ENCODE measurements at places on chromosomes 13 and 19.

DNA sequence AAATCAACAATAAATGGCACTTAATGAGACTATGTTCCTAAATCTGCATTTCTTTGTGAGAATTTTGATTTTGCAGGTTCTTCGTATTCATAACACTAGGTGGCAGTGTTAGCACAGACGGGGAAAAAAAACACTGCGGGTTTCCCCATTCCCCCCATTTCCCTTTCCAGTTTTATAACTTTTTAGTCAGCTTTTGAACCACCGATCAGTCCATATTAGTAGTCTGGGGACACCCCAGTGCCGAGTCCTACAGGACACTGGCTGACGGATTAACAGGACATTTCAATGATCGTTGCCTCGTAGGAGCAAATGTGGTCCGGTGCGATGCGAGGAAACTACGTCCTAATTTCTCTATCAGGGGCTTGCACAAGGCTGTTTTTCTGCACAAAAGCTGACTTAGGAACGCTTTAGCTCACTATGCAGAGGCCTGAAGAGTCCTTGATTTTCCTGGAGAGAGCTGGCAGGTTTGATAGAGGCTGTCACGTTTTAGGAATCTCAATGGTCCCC, 234.3 kb downstream of the LMO7 start:
- DNase-seq = no peak

- DNase-seq = no peak
Observed at GRCh38 chr19:17889609-17890214, 18.0 kb downstream of the SLC5A5 start.

GRCh38 chr13:58134012-58134411, 502.5 kb downstream of the PCDH17 start:
- DNase-seq = no peak

- no peak for DNase-seq
Observed at GRCh38 chr13:46636451-46636850, 83.5 kb downstream of the LRCH1 start.

- DNase-seq = no peak
Observed at GRCh38 chr13:76993021-76993420, 1.1 kb downstream of the CLN5 start.

DNA sequence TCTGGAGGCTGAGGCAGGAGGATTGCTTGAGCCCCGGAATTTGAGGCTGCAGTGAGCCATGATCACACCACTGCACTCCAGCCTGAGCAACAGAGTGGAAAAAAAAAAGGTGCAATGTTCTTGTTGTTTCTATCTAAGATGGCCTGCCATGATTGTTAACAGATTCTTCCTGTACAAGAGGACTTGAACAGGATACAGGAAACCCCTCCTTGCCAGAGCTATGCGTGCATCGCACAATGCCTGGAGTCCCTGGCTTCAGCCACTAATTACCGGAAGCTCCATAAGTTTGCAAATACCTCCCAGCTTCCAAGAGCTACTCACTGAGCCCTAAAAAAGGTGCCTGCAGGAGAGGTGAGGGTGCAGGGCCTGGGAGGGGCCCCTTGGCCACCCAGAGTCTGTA, 13.1 kb upstream of the HIF3A start:
- no peak for DNase-seq

- no peak for DNase-seq
Observed at GRCh38 chr19:49368711-49369358, 5.2 kb downstream of the DKKL1 start.

GRCh38 chr19:19334063-19334988, 13.7 kb downstream of the MAU2 start:
- DNase-seq = no peak

DNA sequence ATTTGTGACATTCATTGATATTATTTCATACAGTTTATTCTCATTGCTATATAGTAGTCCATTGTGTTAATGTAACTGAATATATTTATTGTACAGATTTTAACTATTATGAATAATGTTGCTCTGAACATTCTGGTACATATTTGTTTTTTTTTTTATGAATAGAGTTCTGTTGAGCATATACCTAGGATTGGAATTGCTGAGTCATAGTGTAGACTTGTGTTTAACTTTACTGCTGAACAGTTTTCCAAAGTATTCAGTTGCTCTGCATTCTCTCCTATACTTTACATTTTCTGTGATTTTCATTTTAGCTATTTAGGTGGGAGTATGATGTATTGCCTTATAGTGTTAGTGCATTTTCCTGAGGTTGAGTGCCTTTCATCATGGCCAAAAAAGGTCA, 97.5 kb downstream of the MAB21L1 start:
- no peak for DNase-seq

DNA sequence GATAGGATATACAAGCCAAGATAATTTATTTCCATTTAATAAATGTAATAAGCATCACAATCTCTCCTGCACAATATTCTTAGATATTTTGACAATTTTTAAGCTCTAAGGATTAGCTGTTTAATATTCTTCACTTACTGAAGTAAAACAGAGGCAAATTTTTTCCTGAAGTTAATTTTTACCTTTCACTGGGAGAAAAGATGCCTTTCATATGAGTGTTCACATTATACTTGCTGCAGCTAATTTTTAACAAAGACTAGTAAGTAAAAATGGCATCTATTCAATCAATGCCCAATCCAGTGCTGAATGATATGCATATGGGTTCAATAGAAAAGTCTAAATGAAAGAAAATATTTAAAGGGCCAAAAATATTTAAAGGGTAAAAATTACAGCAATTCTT, 377.2 kb upstream of the GPC6 start:
- DNase-seq = no peak

DNA sequence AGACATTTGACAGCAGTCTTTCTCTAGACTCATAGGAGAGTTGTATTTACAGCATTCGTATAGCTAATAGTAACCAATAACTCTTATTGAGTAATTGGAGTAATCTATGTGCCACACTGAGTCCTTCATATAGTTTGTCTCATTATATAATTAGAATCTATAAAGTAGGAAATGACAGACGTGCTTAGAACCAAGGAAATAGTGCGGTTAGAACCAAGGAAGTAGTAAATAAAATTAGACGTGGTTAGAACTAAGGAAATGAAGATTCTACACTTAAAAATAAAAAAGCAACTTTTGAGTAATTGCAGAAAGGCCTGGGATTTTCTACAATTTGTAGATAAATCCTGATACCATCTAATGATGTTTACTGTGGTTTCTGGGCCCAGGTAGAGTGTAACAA, 107.8 kb upstream of the TNFSF11 start:
- no peak for DNase-seq

DNA sequence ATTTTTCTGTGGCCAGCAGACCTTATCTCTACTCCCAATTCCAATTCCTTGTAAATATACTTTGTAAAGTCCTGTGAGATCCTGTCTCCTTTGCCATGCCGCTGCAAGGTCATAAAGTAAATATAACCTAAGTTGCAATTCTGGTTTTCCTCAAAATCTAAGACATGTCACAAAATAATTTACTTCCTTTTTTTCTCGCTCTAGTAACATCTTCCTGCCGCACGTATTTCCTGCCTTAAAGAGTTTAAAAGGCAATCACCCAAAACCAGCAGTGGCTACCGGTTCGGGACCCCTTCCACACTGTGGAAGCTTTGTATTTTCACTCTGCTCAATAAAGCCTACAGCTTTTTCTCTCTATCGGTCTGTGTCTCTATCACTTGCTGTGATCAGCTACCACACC, 832.0 kb upstream of the SLITRK5 start:
- DNase-seq = no peak

- DNase-seq = no peak
Observed at GRCh38 chr19:57321751-57322150, 1.5 kb downstream of the ZNF543 start.

- DNase-seq = no peak
Observed at GRCh38 chr13:94706843-94707399, 5.4 kb downstream of the SOX21 start.

GRCh38 chr19:38317104-38317612, 1.4 kb upstream of the YIF1B start:
- peak; percentile 41 for DNase-seq

DNA sequence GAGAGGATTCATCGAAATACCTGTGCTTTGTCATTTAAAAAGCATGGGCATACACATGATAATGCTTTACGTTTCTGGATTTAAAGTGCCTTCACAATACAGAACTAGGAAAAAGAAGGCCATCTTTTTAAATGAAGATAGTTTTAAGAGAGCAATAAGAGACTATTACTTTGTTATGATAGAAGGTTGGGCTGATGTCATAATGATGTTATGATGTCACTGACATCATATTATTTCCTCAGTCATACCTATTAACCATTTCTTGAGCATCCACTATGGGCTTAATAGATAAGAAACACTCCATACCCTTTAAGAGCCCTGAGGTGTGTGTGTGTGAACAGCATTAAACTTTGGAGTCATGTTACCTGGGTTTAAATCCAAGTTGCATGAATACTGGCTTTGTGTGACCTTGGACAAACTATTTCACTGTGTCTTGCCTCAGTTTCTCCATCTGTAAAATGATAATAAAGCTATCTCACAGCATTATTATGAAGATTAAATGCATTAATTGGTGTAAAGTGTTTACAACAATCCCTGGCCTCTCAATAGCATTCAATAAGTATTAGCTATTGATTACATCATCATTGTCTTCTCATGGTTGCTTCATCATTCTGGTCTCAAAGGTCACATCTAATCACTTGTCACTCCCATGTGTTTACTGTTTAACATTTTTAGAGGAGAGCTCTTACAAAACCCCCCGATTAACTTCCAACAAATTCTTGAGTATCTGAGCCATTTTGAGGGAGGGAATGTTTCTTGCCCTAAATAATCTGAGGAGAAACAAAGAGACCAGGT, 11.1 kb downstream of the ZNF181 start:
- no peak for DNase-seq

- DNase-seq = no peak
Observed at GRCh38 chr19:49338023-49338677, 2.9 kb downstream of the CD37 start.

GRCh38 chr13:46797501-46798237, 708 bp upstream of the ESD start:
- no peak for DNase-seq

DNA sequence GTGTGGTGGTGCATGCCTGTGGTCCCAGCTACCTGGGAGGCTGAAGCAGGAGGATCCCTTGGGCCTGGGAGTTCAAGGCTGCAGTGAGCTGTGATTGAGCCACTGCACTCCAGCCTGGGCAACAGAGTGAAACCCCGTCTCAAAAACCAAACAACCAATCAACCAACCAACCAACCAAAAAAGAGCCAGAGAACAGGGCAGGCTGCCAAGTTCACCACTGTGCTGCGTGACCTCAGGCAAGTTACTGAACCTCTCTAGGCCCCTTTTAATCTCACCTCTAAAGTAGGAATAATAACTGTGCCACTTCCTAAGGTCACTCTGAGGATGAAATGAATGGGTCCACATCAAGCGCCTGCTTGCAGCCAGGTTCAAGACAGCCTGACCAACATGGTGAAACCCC, 16.9 kb downstream of the TJP3 start:
- no peak for DNase-seq

DNA sequence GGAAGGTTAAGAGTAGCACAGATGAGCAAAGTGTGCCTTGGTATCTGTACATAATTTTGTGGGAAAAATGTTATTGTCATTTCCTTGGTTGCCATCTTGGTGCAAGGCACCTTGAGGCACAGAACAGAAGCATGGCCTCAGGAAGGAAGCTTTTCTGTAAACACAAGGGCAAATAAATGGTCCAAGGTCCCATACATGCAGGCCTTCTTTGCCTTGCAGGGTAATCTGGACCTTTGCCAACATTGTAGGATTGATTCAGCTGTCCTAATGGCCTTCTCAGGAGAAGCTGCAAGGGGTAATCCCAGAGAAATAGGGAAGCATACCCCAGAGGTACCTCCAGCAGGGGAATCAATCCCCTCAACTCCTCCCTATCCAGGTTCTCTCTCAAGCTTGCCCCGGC, 9.0 kb upstream of the MLLT1 start:
- no peak for DNase-seq

DNA sequence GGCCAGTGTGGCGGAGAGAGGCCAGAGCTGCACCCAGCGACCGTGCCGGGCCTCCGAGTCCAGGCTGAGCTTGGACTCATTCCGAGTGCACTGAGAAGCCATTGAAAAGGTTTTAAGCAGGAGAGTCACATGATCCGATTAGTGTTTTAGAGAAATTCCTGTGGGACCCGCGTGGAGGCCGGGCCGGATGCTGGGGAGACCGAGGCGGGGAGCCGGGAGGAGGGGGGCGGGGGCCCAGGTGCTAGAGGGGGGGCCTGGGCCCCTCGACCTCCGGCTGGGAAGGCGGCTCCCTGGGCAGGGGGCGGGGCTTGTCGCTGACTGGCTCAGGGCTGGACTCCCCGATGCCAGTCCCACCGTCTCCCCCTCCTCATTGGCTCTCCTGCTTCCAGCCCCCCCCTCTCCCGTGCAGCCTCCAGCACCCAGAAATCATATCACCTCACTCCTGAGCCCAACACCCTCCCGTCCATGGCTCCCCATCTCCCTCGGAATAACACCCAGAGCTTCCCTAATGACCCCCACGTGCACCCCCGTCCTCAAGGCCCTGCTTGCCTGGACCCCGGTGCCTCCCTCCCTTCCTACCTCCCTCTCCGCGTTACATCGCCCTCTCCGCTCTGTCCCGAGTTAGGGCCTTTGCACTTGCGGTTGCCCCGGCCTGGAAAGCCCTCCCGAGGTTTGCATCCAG, 5.2 kb upstream of the ZNF579 start:
- peak; percentile 41 for DNase-seq

- DNase-seq = no peak
Observed at GRCh38 chr13:23616228-23616627, 46.0 kb downstream of the TNFRSF19 start.

DNA sequence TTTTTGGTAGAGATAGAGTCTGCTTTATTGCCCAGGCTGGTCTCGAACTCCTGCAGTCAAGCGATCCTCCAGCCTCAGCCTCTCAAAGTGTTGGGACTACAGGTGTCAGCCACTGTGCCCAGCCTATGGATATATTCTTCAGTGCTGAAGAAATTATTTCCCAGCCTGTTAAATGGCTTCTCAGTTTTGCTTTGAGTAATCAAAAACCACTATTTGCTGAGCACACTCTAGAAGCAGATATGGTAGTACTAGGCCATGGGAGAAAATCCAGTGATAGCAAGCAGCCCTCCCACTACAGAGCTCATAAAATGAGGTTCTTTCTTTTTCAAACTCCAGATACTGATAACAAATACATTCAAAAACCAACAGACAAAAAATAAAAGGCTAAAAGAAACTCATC, 80.6 kb upstream of the CLDN10 start:
- DNase-seq = no peak

DNA sequence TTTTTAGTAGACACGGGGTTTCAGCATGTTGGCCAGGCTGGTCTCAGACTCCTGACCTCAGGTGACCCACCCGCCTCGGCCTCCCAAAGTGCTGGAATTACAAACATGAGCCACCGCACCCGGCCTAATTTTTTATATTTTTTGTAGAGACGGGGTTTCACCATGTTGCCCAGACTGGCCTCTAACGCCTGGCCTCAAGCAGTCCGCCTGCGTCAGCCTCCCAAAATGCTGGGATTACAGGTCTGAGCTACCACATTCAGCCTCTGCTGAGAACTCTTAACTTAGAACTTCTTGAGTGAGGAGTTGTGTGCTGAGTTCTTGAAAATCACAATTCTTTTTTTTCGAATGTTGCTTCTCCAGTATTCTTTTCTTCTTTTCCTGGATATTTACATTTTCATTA, 112.2 kb downstream of the PAN3 start:
- DNase-seq = no peak

All from CD4-positive, alpha-beta T cell treated with Interferon gamma for 1 hour (primary cell).